A172 (cell line): ENCODE measurements at places on chromosomes 6 and 20. TPM values are rescaled to one million over a fixed set of nuclear protein-coding genes. Genes with fewer than 3 reads are reported as not detected.

- no peak for DNase-seq
Observed at GRCh38 chr20:44659931-44660330, 8.4 kb upstream of the ADA start.

GRCh38 chr6:168515376-168515775, 74.4 kb downstream of the SMOC2 start:
- DNase-seq = no peak

GRCh38 chr6:45118754-45119153, 209.4 kb upstream of the RUNX2 start:
- DNase-seq = no peak

The ARMH2 gene
- not detected in 2 replicates for total RNA-seq

DNA sequence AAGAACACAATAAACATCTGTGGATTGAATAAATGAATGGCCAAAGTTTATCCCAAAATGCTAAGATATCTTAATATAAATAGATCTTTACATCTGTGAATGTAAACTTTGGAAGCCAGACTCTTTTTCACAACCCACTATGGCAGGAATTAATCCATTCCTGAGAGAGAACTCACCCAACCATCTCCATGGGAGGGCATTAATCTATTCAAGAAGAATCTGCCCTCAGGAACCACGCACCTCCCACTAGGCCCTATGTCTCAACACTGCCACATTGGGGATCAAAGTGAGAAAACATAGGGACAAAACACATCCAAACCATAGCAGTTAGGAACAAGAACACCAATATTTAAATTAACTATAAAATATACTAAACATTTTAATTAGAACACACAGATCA, 3.4 kb downstream of the UBE3D start:
- peak; percentile 4 for DNase-seq

DNA sequence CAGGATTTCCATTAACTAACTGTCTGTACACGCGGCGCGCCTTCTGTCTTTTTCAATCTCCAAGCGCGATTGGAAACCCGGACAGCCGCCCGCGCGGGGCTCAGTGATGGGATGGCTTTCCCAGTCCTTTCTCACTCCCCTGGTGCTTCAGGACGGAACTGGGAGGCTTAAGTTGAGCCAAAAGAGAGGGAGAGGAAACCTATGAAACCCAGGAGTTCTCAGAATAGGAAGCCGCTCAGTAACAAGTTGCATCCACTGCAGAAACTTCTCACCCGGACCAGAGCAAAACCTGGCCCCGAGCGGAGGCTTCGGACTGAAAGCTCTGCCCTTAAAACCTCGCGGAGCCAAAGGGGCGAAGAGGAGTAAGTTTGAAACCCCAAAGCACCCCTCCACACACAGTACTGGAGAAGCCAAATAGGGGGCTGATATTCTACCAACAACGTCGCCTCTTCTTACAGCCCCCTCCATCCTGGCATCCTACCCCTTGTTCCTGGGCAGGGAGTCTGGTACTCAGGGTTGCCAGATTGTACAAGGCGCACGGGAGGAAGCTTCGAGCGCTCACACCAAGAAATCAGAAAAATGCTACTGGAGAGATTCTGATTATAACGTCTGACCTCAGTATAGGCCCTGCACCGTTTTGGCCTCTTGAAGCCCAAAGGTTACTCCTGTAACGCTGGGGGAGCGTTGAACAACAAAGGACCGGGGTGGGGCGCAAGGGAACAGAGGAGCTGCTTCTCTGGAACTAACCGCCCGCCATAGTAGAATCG, 906 bp upstream of the COL12A1 start:
- DNase-seq = no peak

DNA sequence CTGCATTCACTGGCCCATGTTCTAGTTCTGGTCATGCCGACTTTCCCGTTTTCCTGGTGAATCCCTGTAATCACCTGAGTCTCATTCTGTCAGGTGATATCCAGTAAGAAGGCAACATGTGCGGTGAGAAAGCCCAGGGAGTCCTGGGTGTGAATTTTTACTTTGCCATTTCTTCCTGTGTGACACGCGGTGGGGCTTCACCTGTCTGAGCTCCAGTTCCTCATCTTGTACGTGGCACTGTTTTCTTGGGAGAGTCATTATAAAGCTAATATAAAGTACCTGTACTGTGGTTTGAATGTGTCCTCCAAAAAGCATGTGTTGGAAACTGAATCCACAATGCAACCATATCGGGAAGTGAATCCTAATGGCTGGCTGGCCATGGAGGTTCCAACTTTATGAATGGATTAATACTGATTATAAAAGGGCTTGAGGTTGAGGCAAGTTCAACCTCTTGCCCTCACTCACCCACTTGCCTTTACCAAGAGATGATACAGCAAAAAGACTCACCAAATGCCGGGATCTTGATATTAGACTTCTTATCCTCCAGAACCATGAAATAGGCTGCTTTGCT, 5.1 kb downstream of the HLA-E start:
- DNase-seq = no peak

The SLC22A2 gene
- total RNA-seq = 0.69 and 1.2 TPM in 2 replicates

The CST4 gene
- total RNA-seq = not detected in 2 replicates
